ENCODE measurements at places on chromosomes 1 and 21.

DNA sequence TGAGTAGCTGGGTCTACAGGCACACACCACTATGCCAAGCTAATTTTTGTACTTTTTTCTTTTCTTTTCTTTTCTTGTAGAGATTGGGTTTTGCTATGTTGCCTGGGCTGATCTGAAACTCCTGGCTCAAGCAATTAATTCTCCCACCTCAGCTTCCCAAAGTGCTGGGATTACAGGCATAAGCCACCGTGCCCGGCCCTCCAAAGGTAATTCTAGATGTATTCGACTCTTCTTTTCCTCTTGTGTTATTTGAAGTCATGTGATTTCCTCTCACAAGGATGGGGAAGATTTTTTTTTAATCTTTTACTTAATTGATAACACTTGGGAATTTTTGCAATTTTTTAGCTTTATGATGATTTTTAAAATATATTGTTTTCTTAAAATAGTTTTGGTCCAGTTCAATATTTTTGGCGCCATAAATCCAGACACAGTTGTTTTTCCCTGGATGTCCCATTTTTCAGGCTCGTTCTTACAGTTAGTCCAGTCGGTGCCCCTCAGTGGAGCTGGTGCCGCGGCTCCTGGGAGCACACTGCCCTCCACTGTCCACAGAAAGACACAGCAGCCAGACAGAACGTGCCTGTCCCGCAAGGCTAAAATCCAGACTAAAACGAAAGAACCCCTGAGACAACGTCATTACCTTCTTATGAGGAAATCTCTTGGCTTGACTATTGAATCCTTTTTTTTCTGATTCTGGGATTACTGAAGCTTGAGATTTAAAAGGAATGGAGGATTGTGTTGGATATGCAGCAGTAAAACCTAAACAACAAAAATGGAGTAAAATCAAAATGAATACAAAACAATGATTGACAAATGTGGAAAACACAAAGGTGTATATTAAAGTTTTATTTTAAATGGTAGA is 22.4 kb downstream of the STPG1 start:
- DNase-seq = no peak

- no peak for DNase-seq
Observed at GRCh38 chr21:32198384-32198783, 80.5 kb downstream of the MIS18A start.

DNA sequence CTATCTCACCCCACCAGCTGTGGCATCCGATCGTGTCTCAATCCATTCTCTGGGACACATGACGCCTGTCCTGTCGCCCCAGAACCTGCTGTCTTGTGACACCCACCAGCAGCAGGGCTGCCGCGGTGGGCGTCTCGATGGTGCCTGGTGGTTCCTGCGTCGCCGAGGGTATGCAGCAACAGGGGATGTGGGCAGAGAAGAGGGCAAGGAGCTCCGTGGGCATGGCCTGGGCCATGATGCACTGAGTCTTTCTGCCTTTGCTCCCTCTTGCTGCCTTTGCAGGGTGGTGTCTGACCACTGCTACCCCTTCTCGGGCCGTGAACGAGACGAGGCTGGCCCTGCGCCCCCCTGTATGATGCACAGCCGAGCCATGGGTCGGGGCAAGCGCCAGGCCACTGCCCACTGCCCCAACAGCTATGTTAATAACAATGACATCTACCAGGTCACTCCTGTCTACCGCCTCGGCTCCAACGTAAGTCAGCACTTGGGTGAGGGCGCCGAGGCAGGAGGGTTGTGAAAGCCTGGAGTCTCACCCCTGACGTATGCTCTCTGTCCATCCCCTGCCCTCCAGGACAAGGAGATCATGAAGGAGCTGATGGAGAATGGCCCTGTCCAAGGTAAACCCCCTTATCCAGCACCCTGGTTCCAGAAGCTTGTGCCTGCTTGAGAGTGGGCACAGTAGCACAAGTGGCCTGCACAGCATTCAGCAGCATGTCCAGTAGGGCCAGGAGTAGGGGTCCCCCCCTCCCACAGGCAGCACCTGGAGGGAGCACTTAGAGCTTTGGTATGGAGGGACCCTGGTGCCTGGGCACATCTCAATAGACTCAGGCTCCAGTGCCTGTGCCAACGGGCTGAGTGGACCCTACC is 8.8 kb downstream of the TINAGL1 start:
- no peak for DNase-seq

DNA sequence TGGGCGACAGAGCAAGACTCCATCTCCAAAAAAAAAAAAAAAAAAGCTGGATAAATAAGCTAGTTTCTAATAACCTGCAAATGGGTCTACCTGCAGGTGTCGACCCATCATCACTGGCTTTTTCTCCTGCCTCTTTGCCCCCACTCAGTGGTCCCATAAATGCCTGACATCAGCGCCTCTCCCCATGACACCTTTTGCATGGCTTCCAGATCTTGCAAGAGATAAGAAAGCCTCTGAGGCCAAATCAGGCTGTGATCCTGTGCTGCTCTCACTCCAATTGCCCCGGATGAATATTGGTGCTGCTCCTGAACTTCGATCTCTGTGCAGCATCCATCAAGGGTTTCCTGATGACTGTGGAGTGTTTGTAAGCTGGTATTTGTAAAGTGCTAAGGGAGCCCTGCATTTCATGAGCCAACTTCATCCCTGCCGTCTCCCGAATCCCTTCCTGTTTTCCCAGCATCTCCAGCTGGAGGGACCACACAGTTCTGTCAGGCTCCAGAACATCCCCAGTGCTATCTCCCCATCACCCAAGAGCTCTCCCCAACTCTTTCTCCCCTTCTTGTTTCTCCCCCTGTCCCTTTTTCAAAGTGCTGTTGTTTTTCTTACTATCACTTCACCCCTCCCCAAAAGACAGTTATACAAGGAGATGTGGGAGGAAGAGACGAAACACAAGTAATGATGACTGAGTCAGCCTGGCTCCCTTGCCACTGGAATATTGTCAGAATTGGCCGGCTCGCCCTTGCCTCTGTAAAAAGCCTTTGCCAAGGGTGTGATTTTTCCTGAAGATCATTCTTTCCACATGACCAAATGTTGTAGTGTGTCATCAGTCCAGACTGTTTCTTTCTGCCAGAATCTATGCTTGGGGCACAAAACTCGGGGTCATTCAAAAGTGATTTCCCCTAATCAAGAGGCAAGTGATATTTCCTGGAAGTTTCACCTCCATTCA is 2.8 kb upstream of the EFHD2 start:
- no peak for DNase-seq

DNA sequence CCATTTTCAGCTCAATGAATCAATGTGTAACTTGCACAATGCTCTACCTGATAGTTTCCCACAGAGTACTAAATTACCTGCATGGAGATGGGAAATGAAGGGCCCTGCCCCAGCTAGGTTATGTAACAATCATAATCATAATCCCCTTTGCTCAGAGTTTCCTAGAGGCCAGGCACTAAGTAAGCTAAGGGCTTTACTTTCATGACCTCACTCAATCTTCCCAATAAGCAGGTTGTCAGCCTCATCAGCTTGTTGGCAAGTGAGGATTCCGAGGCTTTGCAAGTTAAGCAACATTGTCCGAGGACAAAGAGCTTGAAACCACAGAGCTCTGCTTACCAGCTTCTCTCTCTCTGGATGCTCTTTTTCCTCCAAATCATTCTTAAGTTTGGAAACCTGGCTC is 64.1 kb upstream of the NTPCR start:
- no peak for DNase-seq

GRCh38 chr1:97138515-97139032 is 417.0 kb downstream of the PTBP2 start:
- no peak for DNase-seq

- DNase-seq = no peak
Observed at GRCh38 chr1:17200756-17201155, 4.2 kb upstream of the PADI1 start.

DNA sequence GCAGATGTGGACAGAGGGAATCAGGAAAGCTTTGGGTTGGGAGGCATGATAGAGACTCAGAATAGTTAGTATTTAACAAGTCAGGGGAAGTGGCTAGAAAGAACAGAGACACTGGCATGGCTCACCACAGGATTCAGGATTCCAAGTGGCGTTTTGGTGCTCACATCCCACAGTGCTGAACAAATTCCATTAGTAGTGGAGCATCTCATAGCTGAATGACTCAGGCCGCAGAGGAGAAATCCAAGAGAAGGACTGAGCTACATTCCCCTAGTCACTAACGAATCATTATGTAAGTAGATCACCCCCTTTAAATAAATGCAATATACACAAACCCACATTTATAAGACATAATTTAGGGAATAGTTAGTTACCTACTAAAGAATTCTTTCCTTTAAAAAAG is 5.0 kb upstream of the KCNJ9 start:
- DNase-seq = no peak

- no peak for DNase-seq
Observed at GRCh38 chr1:115654125-115654524, 12.4 kb downstream of the VANGL1 start.

- DNase-seq = no peak
Observed at GRCh38 chr1:24400065-24400464, 13.5 kb downstream of the STPG1 start.

DNA sequence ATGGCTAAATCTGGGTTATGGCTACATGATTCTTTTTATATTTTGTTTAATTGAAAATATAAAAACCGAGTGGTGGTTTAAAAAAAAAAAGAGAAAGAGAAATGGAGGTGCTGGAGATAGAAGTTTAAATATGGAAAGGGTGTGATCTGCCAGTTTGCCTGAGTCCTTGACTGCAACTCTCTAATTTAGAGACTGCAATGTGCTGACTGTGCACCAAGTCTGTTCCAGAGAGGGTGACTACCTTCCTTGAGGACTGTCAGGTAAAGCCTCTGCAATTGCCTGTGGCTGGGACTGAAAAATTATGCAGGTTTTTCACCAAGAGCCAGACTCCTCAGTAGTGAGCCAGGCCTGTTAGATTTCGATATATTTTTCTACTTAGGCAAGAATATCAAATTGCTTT is 1326.3 kb downstream of the BRINP3 start:
- DNase-seq = no peak

GRCh38 chr21:27257226-27257625 is 290.3 kb upstream of the ADAMTS5 start:
- no peak for DNase-seq

DNA sequence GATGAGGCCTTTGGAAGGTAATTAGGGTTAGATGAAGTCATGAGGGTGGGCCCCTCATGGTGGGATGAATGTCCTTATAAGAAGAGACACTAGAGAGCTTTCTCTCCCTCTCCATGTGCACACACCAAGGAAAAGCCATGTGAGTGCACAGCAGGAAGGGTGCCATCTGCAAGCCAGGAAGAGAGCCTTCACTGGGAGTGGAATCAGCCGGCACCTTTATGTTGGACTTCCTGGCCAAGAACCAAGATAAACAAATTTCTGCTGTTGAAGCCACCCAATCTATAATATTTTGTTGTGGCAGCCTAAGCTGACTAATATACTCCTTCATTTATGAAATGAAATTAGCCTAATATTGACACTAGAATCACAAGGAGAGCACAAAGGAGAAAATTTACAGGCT is 38.2 kb upstream of the PKP1 start:
- DNase-seq = no peak

DNA sequence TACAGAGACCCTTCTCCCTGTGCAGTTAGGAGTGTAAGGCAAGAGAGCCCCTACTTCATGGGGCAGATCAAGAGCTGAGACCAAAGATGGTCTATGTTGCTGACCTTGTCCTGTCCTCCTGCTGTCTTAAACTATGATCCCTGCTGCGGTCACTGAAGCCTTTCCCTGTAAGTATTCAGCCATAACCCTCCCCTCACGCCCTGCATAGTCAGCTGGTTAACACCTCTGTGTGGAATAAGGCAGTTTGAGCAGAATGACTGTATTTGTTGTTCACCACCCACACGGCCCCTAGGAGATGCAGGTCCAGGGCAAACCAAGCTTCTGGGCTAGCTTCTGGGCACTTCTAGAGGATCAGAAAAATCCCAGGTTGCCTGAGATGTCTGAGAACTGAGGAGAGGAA is 356 bp downstream of the TSPAN1 start:
- DNase-seq = no peak

All from iPS DF 19.7 (cell line).